ENCODE measurements at places on chromosomes 1 and 21. TPM values are rescaled to one million over a fixed set of nuclear protein-coding genes. Genes with fewer than 3 reads are reported as not detected.

- DNase-seq: peak; percentile 45
Measured at GRCh38 chr1:18908911-18909771, 6.8 kb upstream of the ALDH4A1 start.

The FCMR gene
- total RNA-seq: 65.7 TPM

GRCh38 chr1:224505454-224506093 lies 71.0 kb upstream of the WDR26 start:
- DNase-seq: no peak

- no peak for DNase-seq
Measured at GRCh38 chr1:54465351-54465811, 59.2 kb upstream of the SSBP3 start.

The LCE3D gene
- not detected for total RNA-seq

The SON gene
- 270 TPM for total RNA-seq

DNA sequence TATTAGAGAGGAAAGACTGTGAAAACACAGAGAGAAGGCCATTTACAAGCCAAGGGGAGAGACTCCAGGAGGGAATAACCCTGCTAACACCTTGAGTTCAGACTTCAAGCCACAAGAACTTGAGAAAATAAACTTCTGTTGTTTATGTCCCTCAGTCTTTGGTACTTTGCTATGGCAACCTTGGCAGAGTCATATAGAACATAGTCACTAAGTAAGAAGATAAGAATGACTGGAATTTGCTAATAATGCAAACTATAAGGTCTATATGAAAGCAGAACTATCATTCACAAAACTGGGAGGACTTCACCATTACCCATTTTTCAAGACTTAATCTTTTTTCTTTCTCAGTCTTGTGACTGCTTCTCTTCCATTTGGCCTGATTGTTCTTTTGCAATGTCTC lies 767.3 kb upstream of the ADAMTS5 start:
- DNase-seq: no peak

- DNase-seq: no peak
Measured at GRCh38 chr21:44357064-44357837, 3.8 kb downstream of the TRPM2 start.

- DNase-seq: no peak
Measured at GRCh38 chr21:45496151-45496967, 45.9 kb downstream of the SLC19A1 start.

The ANGPTL3 gene
- total RNA-seq: not detected

DNA sequence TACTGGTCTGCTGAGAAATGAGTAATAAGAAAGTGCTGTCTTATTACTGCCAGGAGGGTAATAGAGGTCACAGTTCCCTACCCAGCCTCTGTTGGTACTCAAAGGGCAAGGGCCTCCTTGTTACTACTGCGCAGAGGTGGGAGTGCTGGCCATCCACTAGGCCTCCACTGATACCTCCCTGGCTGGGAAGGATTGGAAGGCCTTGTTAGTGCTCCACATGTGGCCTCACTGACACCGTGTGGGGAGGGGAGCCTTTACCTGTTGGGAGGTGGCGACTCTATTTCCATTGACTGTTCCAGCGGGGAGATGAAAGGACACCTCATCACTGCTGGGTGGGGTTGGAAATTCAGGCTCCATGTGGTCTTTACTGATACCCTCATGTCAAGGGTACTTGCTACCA lies 57.8 kb upstream of the USP24 start:
- DNase-seq: no peak

The TRAF3IP3 gene
- total RNA-seq: 212 TPM

DNA sequence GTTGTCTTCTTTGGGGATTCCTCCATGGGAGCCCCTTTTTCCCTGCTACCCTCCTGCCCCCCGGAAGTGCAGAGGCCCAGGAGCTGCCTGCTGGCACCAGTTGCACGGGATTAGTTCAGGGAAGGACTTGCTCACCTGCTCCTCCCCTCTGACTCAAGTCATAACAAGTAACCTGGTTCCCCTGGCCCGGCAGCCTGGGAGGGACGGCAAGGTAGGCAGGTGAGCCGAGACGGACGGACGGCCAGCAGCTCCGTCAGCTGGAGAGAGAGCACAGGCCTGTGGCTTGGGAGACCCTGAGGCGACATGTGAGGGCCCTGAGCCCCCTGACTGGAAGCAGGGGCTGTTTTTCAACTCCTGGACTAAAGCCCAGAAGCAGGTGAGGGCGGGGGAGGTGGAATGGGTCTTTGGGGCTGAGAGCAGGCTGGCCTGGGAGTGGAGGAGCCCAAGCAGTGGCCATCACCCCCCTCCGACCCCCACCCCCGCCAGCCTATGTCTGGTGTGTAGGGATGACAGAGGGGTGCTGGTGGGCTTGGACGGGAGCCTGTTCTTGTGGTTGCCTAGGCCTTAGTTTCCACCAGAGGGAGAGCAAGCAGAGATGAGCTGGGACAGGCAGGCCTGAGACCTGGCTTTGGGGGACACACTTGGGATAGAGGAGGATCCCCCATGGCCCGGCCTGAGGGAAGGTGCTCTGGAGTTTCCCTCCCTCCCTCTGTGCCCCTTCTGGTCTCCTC lies at the start of gene INAVA:
INAVA (plus strand) TSS at position 189 of the 731 bp plus-strand sequence. CDS start 3,501 bp downstream, outside the sequence.
- DNase-seq: no peak

DNA sequence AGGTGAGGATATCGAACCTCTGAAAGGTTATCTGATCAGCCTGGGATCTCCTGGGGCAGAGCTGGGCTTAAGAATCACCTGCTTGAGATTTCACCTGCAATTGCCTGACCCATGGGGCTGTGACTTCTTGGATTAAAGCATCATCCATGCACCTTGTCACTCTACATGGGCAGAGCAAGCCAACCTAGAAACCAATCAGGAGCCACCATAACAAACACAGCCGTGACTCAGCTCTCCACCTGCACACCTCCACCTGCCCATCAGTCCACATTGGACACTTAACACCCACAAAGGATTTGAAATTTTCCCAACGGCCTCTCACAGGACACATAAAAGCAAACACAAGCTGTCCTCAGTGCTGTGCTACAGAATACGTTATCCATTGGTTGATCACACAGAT lies 35.1 kb upstream of the ETS2 start:
- no peak for DNase-seq

- DNase-seq: no peak
Measured at GRCh38 chr1:248631354-248632008, 3.4 kb downstream of the OR2T11 start.

GRCh38 chr1:230916587-230917283 lies 48.4 kb upstream of the C1orf198 start:
- DNase-seq: no peak

- no peak for DNase-seq
Measured at GRCh38 chr1:162530307-162530987, 31.1 kb upstream of the UAP1 start.

DNA sequence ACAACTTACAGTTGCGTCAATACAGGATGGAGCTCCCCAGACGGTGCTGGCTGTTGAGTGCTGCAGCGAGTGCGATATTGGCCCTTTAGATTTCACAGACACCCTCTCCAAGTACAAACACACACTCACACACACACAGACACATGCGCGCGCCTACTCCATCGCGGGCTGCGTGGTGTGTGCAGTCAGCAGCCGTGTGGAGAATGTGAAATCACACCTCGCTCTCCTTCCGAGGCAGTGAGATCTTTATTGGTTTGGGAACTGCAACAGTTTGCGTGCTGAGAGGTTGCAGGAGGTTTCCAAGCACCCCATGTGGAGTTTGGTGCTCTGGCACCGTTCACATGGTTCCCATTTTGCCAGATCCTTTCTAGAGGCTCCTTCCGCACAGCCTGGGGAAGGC lies 372.2 kb downstream of the RRAGC start:
- no peak for DNase-seq

The MMEL1 gene
- 1.00 TPM for total RNA-seq

DNA sequence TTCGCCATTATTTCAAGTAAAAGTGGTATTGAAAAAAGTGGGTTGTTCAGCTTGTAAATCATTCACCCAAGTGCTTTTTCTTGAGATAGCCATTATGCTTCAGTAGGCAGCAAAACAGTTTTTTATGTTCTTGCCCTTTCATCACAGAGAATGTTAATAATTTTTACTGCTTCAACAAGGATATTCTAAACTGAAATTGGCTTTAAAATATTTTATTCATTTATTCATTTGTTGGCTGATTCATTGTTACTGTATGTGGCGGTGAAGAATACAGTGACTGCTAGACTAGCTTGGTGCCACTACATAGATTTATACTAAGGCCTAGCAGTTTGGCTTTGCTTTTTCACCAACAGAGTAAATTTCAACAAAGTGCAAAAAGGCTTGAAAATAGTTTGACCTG lies 121.5 kb downstream of the OLFML2B start:
- DNase-seq: no peak

The ASPM gene
- 46.4 TPM for total RNA-seq

DNA sequence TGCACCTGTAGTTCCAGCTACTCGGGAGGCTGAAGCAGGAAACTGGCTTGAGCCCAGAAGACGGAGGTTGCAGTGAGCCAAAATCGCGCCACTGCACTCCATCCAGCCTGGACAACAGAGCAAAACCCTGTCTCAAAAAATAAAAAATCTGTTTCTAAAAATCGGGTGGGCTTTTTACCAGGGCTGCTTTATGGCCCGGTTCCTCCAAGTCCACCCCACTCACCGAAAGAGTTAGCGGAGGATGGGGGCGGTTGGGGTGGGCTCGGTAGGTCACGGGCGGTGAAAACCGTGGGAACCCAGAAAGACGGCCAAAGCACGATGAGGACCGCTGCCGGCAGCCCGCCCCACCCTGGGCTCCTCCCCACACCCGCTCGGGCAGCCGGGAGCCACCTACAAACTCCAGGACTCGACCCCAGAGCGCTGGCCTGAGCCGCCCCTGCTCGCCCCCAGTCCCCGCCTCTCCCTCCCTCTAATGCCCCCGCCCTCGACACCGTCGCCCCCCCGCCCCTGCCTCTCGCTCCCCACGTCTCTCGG lies 846 bp upstream of the PER3 start:
- peak; percentile 49 for DNase-seq

The BCL2L15 gene
- 0.93 TPM for total RNA-seq

DNA sequence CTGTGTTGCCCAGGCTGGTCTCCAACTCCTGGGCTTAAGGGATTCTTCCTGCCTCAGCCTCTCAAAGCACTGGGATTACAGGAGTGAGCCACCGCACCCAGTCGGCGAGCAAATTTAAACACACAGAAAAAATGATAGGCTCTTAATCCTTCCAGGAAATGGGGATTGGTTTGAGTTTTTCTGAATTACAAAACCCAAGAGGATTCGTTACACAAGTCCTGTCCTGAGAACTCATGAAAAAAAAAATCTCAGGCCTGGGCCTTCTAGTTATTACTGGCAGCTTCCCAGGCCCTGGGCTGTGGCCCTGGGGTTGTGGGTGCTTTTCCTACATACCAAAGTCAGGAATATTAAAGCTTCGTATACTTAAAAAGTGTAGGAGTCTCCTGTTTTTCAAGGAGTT lies 6.3 kb upstream of the IFNGR2 start:
- DNase-seq: no peak

The PLEKHM2 gene
- 48.1 TPM for total RNA-seq

DNA sequence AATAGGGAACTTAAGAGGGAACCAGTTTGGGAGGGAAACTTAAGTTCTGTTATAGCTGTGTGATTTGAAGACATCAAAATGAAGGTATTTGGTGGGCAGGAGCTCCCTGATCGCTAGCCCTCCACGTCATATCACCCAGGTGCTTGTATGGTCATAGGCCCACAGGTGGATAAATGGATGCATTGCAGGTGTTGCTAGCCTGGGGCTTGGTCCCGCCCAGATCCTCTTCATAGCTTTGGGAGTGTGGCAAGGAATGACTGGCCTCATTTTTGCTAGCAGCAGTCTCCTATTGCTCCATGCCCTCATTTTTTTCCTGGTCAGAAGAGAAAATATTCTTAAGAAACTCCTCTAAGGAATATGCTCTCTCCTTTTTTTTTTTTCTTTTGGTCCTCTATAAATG lies 11.3 kb downstream of the GNPAT start:
- no peak for DNase-seq

DNA sequence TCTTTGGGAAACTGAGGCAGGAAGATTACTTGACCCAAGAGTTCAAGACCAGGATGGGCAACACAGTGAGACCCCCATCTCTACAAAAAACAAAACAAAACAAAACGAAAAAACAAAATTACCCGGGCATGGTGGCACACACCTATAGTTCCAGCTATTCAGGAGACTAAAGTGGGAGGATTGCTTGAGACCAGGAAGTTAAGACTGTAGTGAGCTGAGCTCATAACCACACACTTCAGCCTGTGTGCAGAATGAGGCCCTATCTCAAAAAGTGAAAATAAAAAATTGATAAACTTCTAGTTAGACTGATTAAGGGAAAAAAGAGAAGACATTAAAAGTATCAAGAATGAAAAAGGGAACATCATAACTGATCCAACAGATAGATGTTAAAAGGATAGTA lies 154.0 kb downstream of the RHOU start:
- no peak for DNase-seq

- DNase-seq: no peak
Measured at GRCh38 chr21:43790010-43790524, 690 bp downstream of the RRP1 start.

DNA sequence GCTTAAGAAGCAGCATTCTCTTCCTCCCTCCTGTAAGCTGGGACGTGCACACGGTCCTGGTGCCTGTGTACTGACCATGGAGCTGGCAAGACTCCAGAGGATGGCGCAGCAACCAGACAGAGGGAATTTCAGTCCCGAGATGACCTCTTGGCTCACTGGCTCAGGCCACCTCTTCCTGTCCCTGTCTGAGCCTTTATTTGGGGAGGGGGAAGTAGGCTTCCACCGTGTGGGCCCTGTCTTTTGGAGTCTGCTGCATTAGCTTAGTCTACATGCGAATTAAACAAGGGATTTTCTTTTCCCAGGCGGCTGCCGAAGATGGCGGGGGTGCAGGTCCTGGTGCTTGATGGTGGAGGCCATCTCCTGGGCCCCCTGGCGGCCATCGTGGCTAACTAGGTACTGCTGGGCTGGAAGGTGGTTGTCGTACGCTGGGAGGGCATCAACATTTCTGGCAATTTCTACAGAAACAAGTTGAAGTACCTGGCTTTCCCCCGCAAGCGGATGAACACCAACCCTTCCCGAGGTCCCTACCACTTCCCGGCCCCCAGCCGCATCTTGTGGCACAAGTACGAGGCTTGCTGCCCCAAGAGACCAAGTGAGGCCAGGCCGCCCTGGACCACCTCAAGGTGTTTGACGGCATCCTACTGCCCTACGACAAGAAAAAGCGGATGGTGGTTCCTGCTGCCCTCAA lies 10.2 kb downstream of the IL24 start:
- no peak for DNase-seq

- DNase-seq: no peak
Measured at GRCh38 chr1:113210248-113210647, 137.2 kb downstream of the LRIG2 start.

DNA sequence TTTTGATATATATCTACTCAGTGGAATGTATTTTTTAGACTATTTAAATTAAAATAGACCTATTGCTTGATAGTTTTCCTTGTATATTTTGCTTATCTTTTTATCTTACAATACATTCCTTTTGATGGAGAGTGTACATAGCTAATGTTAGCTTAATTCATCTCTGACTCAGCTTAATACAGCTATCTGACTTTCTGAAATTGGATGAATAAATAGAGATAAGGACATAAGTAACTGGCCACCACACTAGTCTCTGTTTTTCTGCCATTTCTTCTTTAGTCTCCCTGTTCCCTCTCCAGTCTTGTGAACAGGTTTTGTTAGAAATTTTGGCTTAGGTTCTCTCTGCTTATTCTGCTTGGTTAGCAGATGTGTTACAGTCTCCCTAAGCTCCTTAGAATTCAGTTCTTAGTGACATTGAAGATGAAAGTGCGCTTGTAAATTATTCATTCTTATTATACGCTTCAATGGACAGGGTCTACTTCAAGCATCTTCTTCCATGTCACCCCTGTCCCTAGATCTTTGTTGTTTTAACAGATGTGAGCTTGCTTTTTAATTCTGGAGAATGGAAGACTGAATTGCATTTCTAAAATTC lies 59.6 kb downstream of the XPR1 start:
- DNase-seq: no peak

Measured in activated CD4-positive, alpha-beta memory T cell treated with anti-CD3 and anti-CD28 coated beads for 36 hours (primary cell).